ENCODE measurements at places on chromosomes 6 and 20. TPM values are rescaled to one million over a fixed set of nuclear protein-coding genes. Genes with fewer than 3 reads are reported as not detected.

The GRM1 gene
- polyA plus RNA-seq: not detected

GRCh38 chr20:1618954-1619540, 762 bp downstream of the SIRPB1 start:
- H3K27ac ChIP-seq: no peak overlapping the region
- H3K4me3 ChIP-seq: no peak overlapping the region
- H3K36me3 ChIP-seq: no peaks in the 10 kb centered on the region
- no peaks in the 10 kb centered on the region for H3K27me3 ChIP-seq
- H3K4me1 ChIP-seq: peaks cover 46% of the 10 kb centered on the region

GRCh38 chr6:144418959-144419545, 133.9 kb downstream of the UTRN start:
- H3K4me1 ChIP-seq: peaks cover 39% of the 10 kb centered on the region
- H3K27me3 ChIP-seq: no peaks in the 10 kb centered on the region
- H3K4me3 ChIP-seq: no peak overlapping the region
- peaks cover 13% of the 10 kb centered on the region for H3K36me3 ChIP-seq
- no peak overlapping the region for H3K27ac ChIP-seq
- no peak for DNase-seq

DNA sequence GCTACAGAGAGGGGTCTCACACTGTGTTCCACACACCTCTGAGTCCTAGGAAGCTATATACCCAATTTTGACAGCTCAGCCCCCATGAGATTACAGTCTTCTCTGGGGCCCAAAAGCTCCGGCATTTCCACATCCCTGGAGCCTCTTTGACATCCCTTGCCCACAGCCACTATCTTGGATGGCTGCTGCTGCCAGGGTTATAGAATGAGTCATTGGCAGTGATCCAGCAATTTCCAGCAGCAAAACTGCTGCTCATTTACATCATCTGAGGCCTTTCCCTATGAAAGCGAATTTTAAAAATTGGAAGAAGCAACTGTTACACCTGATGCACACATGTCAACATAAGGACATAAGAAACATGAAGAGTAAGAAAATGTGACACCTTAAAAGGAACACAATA, 590.7 kb downstream of the MEI4 start:
- no peaks in the 10 kb centered on the region for H3K27me3 ChIP-seq
- no peak overlapping the region for H3K27ac ChIP-seq
- H3K4me1 ChIP-seq: no peaks in the 10 kb centered on the region

- H3K4me1 ChIP-seq: peaks cover 15% of the 10 kb centered on the region
- no peak overlapping the region for H3K4me3 ChIP-seq
- no peak overlapping the region for H3K27ac ChIP-seq
- H3K27me3 ChIP-seq: no peaks in the 10 kb centered on the region
Measured at GRCh38 chr6:3920321-3920720, 71.1 kb downstream of the FAM50B start.
